Effector CD4-positive, alpha-beta T cell (primary cell): ENCODE measurements at places on chromosomes 1 and 21.

GRCh38 chr21:46146856-46147255 lies 8.5 kb downstream of the FTCD start:
- DNase-seq = no peak

- DNase-seq = no peak
These were observed 68.6 kb upstream of the RGL1 start for GRCh38 chr1:183736343-183736742.

GRCh38 chr21:38264571-38264970 lies 7.8 kb downstream of the KCNJ15 start:
- DNase-seq = no peak

GRCh38 chr1:182092336-182092735 lies 30.8 kb upstream of the ZNF648 start:
- DNase-seq = no peak

DNA sequence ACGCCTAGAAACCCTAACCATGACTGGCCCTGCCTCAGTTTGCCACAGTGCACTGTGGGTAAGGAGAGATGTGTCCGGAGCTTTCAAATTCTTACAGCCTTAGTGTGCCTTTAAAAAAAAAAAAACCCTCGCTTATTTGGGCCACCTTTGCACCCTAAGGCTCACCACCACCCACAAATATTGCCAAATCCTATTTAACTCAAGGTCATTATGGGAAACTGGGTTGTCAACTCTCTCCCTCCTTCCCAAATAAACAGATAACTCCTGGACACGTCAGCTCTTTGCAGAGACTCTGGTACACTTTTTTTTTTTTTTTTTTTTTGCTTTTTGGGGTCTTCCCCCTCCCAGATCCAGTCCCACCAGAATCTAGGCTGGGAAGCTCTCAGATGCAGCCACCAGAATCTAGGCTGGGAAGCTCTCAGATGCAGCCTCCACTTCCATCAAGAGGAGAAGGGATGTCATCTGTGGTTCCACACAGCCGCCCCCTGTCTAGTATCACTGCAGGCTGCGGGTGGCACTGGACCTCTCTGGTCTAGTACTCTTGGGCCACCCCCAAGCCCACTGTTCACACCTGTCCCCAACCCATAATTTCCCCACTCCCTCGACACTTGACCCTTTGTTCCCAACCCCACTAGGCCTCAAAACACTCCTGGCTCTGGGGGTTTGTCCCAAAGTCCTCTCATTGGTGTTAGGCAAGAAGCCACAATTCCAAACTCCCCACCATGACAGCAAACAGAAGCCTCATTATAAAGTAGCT lies 3.4 kb downstream of the DHRS3 start:
- no peak for DNase-seq
